ENCODE measurements at places on chromosomes 6 and 20.

DNA sequence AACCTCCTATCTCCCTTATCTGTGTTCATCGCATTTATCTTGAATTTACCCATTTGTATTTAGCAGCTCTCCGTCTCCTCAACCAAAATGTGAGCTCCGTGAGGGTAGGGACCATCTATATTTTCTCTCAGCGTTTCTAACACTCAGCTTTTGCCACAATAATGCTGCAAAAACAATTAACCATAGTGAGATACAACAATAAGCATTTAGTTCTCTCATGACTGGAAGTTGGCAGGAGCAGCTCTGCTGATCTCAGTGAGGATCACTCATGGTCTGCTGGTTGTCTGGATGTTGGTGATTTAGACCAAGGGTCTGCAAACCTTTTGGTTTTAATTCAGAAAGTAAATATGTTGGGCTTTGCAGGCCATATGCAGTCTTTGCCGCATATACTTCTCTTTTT lies 394.8 kb upstream of the RNF217 start:
- DNase-seq = no peak

GRCh38 chr6:73282871-73283270 lies 19.9 kb upstream of the KHDC1 start:
- no peak for DNase-seq

- no peak for DNase-seq
Measured at GRCh38 chr6:112903361-112903760, 556.2 kb downstream of the RFPL4B start.

DNA sequence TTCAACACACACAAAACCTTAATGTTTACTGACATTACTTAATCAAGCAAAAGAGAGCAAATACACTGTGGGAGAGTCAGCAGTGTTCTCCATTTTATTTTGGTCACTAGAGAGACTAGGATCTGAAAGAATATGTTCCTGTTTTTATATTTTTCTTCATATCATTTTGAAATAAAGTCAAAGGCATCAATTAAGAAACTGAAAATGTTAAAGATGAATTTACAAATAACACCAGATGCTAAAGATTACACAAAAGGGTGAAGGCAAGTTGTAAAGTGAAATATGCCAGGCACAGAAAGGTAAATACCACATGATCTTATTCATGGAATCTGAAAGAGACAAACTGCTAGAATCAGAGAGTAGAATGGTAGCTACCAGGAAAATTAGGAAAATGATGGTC lies 60.3 kb upstream of the FABP7 start:
- no peak for DNase-seq

DNA sequence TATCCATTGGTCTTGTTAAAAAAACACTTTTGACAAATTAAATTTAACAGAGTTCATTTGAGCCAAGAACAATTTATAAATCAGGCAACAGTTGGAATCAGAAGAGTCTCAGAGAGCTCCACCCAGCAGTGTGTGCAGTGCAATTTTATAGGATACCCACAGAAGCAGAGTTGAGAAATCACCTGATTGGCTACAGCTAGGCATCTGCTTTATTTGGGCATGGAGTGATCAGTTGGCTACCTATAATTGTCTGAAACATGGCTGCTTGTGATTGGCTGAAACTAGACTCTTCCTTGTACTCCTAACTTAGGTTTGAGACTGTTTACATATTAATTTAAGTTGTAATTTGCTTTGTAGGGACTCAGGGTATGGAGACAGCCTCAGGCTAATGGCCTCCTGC lies 12.0 kb downstream of the PGK2 start:
- no peak for DNase-seq

DNA sequence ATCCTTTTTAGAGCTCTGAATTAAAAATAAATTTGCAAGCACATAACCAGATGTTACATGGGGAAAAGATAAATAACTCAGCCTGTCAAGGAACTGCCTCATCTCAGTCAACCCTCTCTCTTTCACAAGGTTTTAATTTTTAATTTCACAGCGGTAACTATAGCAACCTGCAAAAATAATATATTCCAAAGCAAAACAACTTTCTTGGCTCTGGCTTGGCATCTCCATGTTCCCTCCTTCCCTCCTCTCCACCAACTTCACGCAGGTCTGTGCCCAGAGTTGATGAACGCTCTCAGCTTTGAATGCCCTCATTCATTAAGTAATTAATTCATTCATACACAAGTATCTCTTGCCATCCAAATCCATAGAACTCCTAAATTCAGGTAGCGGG lies 32.5 kb upstream of the SIRPA start:
- no peak for DNase-seq

DNA sequence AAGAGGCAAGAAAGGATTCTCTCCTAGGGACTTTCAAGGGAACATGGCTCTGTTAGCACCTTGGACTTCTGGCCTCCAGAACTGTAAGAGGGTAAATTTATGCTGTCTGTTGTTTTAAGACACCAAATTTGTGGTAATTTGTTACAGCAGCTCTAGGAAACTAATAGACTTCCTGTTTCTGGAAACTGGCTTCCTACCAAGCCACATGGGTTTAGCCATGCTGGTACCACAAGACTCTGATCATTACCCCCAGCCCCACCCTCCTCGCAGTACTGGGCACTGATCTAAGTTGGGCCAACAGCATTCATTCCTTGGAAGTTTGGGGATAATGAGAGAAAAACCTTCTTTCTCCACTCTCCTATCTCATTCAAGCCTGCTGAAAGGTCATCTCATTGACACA lies 109.5 kb upstream of the SMLR1 start:
- DNase-seq = no peak

GRCh38 chr6:26537846-26538571 lies at the start of gene HMGN4:
Gene HMGN4 (plus strand): TSS chr6:26538366. CDS start chr6:26545207, 6,841 bp downstream.
- DNase-seq = peak; percentile 84

- no peak for DNase-seq
Measured at GRCh38 chr20:63769891-63770474, 30.4 kb downstream of the SLC2A4RG start.

DNA sequence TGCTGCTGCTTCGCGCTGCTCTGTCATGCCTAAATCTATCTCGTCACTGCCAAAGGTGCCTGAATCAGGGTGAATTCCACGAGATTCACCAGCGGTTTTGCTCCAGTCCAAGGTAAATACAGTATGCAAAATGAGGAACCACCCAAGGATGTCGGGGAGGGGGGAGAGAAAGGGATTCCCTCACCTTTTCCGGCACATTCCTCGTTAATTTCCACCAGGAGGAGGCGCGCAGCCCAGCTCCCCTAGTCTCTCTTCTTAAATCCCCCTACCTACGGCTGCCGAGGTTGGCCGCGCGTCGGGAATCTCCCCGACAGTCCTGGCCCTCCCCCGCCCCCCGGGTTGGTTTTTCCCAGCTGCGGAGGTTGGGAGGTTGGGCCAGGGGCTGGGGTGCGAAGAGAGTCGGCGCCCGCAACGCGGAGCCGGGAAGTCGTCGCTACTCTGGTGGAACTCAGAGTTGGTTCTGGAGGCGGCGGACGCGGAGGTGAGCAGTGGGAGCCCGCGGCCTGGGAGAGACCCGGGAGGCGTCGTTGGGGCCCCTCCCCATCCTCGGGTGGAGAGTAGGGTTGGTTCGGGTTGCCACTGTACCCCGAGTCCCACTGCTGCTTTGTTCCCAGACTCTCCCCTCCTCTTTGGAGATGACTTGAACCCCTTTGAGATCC lies at the start of gene TPBG:
Gene TPBG (plus strand): TSS at position 390 of the 659 bp plus-strand sequence. CDS start 1,145 bp downstream, outside the sequence.
- DNase-seq = no peak

DNA sequence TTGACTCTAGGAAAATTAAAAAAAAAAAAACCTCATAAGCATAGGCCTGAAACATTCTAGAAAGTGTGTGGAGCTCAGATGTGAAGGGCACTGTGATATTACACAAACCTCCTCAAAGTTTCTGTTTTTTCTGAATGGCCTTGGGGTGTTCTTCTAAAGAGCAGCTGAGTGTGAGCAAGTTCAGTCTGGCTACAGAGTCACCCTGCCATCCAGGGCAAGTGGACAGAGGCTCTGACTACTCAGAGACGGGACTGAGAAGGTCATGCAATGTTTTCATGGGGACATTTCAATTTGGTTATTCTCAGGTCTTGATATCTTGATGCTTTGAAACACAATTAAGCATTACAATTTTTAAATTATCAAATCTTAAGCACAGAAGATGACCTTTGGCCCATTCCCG lies 36.6 kb upstream of the SSTR4 start:
- DNase-seq = no peak

DNA sequence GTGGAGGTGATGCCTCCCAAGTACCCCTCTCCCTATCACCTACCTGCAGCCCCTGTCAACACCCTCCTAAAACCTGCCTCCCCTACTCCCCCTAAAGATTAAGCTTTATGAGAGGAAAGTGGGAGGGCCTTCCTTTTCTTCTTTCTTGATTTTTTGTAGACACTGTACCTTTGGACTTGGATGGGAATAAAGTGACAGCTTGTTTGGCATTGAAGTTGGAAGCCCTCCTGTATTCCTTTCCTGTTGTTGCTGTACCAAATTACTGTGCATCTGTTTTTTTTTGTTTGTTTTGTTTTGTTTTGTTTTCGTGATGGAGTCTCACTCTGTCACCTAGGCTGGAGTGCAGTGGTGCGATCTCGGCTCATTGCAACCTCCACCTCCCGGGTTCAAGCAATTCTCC lies 99.3 kb upstream of the NFATC2 start:
- DNase-seq = no peak

DNA sequence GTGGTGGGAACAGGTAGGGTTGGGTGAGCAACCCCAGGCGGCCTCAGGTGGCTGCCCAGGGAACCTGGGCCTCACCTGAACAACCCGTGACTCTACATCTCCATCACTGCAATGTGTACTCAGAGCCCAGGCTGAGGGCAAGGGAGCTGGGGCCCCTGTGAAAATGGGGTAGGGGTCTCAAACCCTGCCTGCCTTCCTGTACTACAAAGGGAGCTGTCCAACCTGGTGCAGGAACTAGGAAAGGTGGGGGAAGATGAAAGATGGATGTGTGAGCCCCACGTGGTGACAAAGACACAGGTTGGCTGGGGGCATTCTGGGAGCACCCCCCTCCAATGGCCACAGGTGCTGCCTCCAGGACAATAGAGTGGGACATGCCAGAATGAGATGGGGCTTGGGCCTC lies 62.1 kb upstream of the SLC2A12 start:
- DNase-seq = no peak

GRCh38 chr6:15996030-15996429 lies 132.9 kb upstream of the MYLIP start:
- no peak for DNase-seq

- no peak for DNase-seq
Measured at GRCh38 chr6:146871611-146872425, 273.0 kb downstream of the ADGB start.

DNA sequence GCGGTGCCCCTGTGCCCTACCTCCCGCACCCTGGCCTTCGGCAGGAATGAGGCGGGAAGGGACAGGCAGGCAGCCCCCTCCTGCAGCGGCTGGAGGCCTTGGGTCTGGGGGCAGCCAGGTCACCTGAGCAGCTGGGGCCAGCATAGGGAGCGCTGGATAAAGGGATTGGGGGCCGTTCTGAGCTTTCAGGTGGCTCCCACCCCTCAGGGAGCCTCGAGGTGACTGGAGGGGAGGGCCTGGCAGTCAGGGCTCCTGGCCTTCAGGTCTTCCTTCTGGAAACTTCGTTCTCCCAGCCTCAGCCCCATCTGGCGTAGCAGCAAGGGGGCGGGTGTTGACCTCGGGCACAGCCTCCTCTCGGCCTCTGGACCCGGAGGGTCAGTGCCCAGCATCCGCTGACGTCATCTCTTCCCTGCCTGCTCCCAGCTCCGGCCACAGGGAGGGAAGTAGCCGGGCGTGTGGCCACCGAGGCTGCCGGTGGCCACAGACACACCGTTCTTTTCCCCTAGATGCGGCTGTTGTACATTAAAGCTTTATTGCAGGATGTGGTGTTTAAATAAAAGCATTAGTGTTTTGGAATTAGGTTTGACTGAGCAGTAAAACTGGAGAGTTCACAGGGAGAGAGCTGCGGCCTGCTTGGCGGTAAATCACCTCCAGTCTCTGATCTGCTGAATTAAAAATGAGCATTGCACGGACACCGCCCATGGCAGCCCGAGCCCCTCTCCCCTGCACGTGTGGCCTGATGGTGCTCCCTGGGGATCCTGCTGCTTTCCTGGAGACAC lies 80.0 kb upstream of the GATA5 start:
- DNase-seq = no peak

GRCh38 chr6:23077772-23078171 lies 508.4 kb downstream of the HDGFL1 start:
- DNase-seq = no peak

DNA sequence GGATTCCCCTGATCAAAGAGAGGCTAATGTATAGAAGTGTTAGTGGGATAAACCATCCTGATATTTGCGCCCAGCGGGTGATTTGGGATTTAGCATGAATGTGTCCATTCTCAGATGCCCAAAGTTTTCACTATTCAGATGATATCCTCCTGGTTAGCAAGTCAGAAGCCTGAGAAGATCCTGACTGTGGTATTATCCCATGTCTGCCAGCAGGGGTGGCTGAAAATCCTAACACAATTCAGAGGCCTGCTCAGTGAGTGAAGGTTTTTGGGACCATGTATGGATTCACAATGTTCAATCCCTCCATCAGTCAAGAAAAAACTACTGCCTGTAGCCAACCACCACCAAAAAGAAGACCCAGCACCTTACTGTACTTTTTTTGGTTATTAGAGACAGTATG lies 34.1 kb upstream of the SPACA1 start:
- no peak for DNase-seq

DNA sequence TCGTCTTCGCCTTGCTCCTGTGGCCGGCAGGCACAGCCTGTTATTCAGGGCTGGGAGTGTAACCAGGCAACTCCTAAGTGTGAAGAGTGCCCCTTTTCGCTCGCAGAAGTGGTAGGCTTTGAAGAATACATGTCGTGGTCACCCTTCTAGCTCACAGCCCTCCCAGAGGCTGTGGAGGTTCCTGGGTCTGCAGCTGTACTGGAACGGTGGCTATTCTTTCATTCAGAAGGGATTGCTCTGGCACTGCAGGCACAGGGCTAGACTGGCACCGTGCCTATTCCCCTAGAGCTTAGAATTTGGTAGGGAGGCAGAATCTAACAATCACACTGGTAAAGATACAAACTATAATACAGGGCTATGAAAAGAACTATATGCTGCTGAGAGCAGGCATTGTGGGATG lies 1.1 kb upstream of the SRSF12 start:
- DNase-seq = no peak

GRCh38 chr20:58307270-58307669 lies 2.2 kb upstream of the RAB22A start:
- DNase-seq = no peak

DNA sequence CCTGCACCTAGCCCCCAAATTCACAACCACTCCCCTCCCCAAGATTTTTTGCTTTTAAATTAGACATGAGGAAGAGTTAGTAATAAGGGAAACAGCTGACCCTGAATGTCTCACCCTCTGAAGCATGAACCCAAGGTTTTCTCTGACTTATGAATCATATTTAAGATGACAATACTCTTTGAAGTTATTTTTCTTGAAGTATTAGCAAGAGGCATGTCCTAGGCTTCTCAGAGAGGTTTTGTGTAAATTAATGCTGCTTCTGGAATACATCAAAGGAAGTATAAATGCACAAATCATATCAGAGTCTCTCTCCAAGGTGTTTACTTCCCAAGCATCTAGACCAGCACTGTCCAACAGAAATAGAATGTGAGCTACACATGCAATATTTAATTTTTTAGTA lies 408.1 kb upstream of the MARCKS start:
- no peak for DNase-seq

GRCh38 chr20:37377346-37378081 lies 31.6 kb downstream of the SRC start:
- DNase-seq = no peak

- DNase-seq = no peak
Measured at GRCh38 chr6:112033791-112034615, 19.9 kb upstream of the CCN6 start.

GRCh38 chr6:152241013-152241766 lies 396.0 kb downstream of the SYNE1 start:
- DNase-seq = no peak

Data from stimulated activated CD4-positive, alpha-beta T cell treated with anti-CD3 and anti-CD28 coated beads, Interleukin-1b, Interleukin-23, amount 100 ng/mL, for 48 hours (primary cell).